ENCODE measurements at places on chromosomes 1 and 21.

- peak; percentile 28 for DNase-seq
Observed at GRCh38 chr1:178938959-178939317, 68.1 kb upstream of the ANGPTL1 start.

GRCh38 chr21:23471877-23472276 is 2135.4 kb downstream of the MRPL39 start:
- no peak for DNase-seq

- DNase-seq, result no peak
Observed at GRCh38 chr1:89999628-90000027, 4.7 kb downstream of the ZNF326 start.

DNA sequence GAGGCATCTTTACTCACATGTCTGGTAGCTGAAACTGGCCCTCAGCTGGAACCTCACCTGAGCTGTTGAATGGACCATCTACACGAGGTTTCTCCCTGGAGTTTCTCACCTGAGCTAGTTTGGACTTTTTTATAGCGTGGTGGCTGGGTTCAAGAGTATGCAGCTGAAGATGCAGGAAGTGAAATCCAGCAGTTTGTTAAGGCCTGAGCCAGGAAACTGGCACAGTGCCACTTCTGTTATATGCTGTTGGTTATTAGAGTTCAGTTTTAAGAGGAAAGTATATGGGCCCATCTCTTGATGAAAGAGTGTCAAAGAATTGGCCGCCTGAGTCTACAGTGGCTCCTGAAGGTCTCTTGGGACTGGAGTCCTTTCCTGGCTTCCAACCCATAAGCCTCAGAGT is 35.6 kb downstream of the STUM start:
- DNase-seq, result no peak

- DNase-seq, result no peak
Observed at GRCh38 chr1:117275055-117275454, 64.3 kb upstream of the VTCN1 start.

DNA sequence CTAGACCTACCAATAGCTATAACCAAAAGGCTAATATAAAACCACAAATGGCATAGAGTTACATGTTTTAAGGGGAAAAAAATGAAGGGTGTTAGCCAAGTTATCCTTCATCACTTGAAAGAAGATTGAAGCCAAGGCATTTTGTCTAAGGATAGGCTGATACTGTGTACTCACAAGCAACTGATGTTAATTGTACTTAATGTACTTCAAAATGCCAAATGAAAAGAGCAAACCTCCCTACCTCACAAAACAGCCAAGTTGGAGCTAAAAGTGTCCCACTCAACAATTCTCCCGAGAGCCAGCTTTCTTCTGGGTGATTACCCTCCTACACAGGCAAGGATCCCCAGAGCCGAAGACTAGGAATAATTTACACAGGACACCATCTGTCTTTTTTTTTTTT is 4.4 kb upstream of the IGSF3 start:
- DNase-seq, result peak; percentile 42

GRCh38 chr1:91742848-91743292 is 143.1 kb downstream of the TGFBR3 start:
- no peak for DNase-seq

GRCh38 chr1:221241157-221241556 is 361.9 kb downstream of the HLX start:
- no peak for DNase-seq

DNA sequence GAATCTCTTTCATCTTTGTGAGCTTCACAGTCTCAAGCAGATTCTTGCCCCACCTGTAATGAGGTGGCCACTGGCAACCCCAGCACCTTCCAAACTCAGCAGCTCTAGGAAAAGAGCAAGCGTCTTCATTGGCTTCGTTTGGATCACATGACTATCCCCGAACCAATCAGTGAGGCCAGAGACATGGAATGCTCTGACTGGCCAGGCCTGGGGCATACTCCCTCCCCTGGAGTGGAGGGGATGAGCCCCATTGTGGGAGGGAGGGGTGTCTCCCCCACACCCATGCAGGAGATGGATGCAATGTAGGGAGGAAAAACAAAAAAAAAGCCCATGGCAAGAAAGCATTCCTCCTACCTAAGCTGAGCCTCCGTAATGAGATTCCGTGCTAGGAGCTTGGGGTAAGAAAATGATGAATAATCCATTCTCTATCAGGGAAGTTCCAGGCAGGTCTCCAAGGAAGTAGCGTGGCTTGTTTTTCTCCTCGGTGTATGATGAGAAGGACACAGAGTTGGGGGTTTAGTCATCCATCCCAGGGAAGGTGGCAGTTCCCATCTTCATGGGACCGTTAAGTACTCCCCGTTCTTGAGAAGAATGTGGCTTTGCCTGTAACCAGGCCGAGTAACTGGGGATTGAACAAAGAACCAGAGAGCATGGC is 32.7 kb downstream of the FHAD1 start:
- no peak for DNase-seq

DNA sequence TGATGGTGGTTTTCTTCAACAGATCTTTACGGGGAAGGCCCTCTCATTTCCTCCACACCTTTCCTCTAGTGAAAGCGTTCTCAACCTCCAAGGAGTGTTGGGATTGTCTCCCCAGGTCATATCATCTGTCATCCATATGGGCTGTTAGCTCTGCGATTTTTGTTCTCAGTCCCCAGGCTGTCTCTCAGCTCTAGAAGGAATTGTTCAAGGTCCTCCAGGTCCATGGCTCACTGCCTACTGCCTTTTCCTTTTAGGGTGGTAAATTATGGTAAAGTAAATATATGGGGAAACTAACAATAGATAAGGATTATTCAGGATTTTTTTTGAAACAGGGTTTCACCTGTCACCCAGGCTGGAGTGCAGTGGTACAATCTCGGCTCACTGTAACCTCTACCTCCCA is 37.6 kb downstream of the ELF3 start:
- no peak for DNase-seq
